ENCODE measurements at places on chromosomes 11 and 22.

DNA sequence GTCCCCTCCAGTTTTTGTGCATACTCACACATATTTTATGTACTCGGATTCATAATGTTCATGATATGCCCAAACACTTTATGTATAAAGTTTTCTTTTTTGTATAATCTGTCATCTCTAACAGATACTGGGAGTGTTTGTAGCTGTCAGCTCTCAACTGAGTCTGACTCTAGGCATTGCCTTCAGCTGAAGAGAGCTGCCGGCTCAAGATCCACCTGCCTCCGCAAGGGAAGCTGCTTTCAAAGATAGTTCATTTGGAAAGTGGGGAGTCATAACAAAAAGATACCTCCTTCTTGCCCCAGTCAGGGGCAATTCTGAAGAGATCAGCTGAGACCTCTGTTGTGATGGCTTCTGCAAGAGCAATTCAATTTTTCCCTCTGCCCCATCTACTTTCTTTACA is 58.9 kb downstream of the GUCY1A2 start:
- DNase-seq = no peak

DNA sequence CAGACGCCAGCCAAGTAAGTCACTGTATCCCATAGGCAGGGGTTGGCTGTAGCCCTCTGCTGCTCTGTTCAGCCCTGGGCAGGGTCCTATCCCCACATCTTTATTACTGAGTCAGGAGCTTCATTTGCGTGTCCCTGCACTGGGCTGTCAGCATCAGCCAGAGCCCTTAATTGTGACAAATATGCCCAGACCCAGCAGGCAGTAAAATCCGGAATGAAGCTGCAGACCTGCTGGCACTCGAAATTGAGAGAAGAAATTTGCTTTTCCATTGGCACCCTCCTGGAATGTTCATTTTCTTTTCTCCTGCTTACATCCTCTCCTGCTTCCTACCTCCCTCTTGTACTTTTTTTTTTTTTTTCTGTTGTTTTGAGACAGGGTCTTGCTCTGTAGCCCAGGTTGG is 43.8 kb downstream of the CEP164 start:
- no peak for DNase-seq

GRCh38 chr22:49008682-49009235 is 818.9 kb downstream of the BRD1 start:
- no peak for DNase-seq

- no peak for DNase-seq
Measured at GRCh38 chr11:121650351-121651256, 197.8 kb upstream of the SORL1-AS1 start.

- no peak for DNase-seq
Measured at GRCh38 chr11:117316197-117316961, at the start of gene BACE1. Gene BACE1, minus strand, starts transcription at chr11:117316256. Its CDS starts 461 bp downstream, at chr11:117315795.

GRCh38 chr11:102513869-102514268 is 16.7 kb downstream of the MMP7 start:
- DNase-seq = no peak

DNA sequence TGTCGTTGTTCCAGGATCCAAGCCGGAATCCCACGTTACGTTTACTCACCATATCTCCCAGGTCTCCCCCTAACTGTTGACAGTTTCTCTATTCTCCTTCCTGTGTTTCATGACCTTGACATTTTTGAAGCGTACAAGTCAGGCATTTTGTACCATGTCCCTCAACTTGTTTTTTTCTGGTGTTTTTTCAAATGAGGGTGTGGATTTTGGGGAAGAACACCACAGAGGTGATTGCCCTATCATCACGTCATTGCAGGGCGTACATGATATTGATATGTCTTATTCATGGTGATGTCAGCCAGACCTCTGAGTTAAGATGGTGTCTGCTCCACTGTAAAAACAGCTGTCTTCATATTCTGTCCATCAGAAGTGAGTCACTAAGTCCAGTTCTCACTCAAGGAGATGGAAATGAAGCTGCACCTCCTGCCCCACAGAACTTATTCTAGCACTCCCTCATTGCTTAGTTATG is 28.3 kb upstream of the SOX10 start:
- DNase-seq = no peak

DNA sequence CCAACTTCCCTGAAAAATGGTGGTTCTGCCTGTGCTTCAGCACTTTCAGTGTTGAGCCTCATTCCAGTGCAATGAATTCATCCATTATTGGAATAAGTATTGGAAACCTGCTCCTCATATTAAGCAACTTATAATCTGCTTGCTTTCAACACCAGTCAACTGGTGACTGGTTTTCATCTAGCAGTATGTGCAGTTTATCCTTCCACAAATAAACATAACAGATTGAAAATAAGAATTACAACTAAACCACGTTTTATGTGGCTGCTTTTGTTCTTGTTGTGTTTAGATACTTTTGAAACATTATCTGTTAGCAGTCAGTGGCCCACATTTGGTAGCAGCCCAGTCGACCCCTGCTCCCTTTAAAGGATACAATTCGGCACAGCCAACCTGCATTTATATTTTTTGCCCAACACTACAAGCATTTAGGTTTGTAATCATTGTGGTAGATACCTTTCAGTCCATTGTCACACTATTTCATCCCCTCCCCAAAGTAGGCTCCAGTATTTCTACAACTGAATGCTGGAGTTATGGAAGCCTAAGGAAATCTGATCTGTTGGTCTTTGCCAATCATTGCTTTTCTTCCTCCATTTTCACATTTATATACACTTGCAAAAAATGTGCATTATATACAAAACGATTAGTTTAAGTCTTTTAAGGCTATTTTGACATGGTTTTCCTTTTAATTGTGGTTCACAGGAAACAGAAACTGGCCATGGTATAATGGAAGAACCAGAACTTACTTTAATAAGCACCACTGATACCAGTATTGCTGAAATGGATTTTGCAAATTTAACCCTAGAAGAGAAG is 13.1 kb downstream of the TAF1D start:
- DNase-seq = no peak

DNA sequence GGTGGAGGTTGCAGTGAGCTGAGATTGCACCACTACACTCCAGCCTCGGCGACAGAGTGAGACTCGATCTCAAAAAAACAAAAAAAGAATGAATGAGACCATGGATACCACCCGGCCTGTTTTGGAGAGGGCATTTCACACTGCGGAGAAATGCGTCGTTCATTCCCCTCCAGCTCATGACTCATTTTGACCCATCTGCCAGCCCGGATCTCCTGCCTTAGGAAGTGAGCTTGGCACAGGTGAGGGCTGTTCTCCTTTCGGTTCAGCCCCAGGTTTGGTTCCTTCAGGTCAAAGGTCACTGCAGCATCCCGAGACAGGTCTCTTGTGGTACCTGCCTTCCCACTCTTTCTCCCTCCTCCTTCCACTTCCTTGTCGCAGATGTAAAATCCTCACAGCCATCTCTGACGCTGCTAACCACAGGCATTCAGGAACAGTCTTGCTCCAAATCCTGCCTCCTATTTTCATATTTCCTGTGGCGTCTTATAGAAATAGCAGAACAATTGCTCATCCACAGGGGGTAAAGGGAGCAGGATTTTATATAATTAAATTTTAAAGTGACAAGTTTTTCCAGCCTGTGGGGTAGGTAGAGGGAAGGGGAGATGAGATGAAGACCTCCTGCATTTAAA is 517.9 kb downstream of the NTM start:
- DNase-seq = no peak

DNA sequence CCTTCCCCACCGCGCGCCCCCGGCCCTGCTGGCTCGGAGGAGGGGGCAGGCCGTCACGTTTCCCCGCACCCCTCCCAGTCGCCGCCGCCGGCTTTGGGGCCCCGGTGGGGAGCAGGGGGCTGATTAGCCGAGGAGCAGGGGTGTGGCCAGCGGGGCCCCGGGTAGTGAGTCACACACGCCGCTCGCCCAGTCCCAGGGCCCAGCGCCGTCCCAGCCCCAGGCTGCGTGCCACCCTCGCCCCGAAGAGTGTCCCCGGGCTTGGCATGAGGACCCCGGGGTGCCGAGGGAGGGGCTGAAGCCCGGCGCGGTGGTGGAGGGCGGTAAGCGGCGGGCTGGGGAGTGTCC is 34.4 kb downstream of the PRDM11 start:
- no peak for DNase-seq

DNA sequence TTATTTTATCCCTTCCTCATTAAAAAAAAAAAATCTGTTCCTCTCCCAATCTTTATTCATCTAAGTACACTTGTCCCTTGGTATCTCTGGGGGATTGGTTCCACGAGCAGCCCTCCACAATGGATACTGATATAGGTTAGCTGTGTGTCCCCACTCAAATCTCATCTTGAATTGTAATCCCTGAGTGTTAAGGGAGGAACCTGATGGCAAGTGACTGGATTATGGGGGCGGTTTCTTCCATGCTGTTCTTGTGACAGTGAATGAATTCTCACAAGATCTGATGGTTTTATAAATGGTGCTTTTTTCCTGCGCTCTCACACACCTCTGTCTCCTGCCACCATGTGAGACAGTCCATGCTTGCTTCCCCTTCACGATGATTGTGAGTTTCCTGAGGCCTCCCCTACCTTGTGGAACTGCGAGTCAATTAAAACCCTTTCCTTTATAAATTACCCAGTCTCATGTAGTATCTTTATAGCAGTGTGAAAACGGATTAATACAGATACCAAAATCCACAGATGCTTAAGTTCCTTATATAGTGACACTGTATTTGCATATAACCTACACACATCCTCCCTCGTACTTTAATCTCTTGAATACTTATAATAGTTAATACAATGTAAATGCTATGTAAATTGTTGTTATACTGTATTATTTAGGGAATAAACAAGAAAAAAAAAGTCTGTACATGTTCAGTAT is 62.0 kb downstream of the PACS1 start:
- no peak for DNase-seq

- DNase-seq = no peak
Measured at GRCh38 chr11:1924181-1924580, 4.7 kb downstream of the TNNT3 start.

DNA sequence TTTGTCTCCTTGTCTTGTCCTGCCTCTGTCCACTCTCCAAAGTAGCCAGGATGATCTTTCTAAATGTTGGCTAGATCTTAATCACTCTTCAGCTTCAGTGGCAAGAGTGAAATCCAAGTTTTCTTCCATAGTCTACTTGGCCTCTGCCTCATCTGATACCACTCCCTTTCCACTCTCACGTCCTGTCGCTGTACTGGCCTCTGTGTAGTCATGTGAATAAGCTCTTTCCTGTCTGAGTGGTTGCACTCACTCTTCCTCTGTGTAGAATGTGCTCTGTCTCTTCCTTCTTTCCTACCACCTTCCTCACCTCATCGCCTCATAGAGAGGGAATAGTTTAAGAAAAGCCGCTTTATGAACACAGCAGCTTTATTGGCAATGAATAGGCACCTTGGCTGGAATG is 86.5 kb downstream of the WNT11 start:
- DNase-seq = no peak
